Panc1 (cell line): ENCODE measurements at places on chromosomes 5 and 9. TPM values are rescaled to one million over a fixed set of nuclear protein-coding genes. Genes with fewer than 3 reads are reported as not detected.

The SNCB gene
- 0.77 TPM for total RNA-seq

The OTP gene
- total RNA-seq: 0.05 TPM

DNA sequence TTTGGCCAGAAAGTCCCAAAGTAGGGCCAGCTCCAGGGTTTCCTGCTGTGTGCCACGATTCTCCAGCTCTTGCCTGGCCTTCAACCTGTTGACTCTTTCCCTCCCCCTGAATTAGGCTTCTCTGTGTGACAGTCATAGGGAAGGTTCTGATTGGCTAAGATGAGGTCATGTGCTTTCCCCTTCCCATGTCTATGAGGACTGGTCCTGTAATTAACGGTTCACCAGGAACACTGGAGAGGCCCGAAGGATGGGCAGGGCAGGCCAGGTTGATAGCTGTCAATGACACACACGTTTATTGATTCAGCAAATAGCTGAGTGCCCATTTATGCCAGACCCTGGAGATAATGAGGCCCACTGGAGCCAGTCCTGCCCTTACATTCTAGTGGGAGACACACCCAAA is 9.0 kb upstream of the PRR7 start:
- DNase-seq: no peak

GRCh38 chr9:33464045-33464636 is 9.6 kb downstream of the NOL6 start:
- DNase-seq: no peak

DNA sequence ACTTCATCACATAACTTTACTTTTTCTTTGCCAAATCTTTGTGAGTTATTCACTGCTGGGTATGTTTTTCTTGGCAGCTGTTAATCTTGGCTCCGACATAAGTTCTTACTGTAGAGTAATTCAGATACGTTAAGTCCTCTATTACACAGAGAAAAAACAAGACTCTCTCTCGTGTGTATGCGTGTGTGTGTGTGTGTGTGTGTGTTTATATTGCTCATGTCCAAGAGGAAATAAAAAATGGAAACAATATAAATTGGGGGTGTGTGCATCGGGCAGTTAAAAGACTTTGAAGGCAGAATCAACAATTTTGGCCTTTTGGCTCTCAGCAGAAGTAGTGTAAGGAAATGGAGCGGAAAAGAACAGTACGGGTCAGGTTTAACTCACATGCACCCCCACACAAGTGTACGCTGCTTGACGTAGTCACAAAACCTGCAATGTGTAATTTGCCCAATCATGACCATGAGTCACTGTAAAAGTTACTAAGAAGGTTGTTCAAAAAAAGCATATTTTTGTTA is 67.2 kb upstream of the IFNE start:
- no peak for DNase-seq

DNA sequence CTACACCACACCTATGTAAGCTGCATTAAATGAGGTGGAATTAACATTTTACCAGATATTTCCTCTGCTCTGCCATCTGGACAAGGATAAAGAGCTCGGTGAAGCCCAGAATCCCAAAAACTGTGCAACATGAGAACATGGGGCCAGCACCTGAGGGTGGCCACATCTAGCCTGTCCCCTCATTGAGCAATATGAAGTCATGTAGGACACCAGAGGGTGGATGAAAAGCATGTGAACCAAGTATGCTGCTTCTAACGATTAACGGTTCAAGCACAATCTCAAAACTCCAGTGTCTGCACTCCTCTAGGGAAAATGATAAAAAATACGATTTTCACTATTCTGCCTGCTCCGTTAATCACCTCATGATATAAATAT is 545.8 kb downstream of the EBF1 start:
- no peak for DNase-seq

- DNase-seq: no peak
Observed at GRCh38 chr9:108047264-108047663, 557.7 kb upstream of the KLF4 start.

DNA sequence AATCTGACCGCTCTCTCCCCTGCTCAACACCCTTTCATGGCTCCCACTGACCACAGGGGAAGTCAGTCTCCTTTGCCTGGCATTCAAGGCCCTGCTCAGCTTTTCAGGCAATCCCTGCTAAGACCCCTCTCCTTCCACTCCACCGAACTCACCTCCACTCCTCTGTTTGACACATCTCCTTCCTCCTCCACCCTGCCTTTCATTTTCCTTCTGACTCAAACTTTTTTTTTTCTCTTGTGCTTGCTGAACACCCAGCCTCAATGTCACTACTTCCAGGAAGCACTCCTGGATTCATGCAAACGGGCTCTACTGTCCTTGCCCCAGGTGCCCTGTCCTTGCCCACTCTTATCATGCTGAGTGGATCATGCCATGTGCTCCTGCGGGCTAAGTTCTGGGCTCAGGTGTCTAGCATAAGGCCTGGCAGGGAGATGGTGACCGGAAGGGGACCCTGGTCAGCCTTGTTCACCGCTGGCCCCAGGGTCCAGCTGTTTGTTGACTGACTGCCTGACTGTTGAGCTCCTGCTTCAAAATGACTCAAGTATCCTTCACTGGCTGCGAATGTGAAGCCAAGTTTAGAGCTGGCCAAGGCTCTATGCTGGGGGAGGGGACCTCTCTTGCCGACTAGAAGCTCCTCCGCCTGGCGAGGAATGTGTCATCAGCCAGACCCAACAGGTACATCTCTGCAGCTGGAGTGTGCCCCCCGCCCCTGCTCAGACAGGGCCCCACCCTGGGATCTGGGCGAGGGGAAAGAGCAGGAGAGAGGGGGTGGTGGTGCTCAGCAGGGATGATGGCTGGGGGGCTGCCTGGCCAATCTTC is 6.2 kb downstream of the NR5A1 start:
- DNase-seq: no peak

GRCh38 chr5:139725073-139725830 is 70.4 kb upstream of the PSD2 start:
- DNase-seq: no peak
